ENCODE measurements at places on chromosomes 16 and 17. TPM values are rescaled to one million over a fixed set of nuclear protein-coding genes. Genes with fewer than 3 reads are reported as not detected.

GNG13 gene
- not detected for total RNA-seq

HCRT gene
- not detected for total RNA-seq

GRCh38 chr17:64042700-64043485 is 22.5 kb upstream of the ICAM2 start:
- peaks cover 7% of the 10 kb centered on the region for H3K36me3 ChIP-seq
- no peak overlapping the region for H3K4me3 ChIP-seq
- no peaks in the 10 kb centered on the region for H3K4me1 ChIP-seq
- DNase-seq, result no peak
- H3K27me3 ChIP-seq, result no peaks in the 10 kb centered on the region
- H3K27ac ChIP-seq, result no peak overlapping the region

- peaks cover 12% of the 10 kb centered on the region for H3K4me1 ChIP-seq
- H3K36me3 ChIP-seq, result no peaks in the 10 kb centered on the region
- DNase-seq, result peak; percentile 63
- H3K4me3 ChIP-seq, result no peak overlapping the region
- H3K27me3 ChIP-seq, result no peaks in the 10 kb centered on the region
Observed at GRCh38 chr17:6823011-6823442, 8.5 kb downstream of the TEKT1 start.

- H3K36me3 ChIP-seq, result peaks cover 8% of the 10 kb centered on the region
- H3K4me1 ChIP-seq, result peaks cover 22% of the 10 kb centered on the region
- peak overlapping the region; percentile 99 for H3K27ac ChIP-seq
- no peak overlapping the region for H3K4me3 ChIP-seq
- no peaks in the 10 kb centered on the region for H3K27me3 ChIP-seq
Observed at GRCh38 chr16:74936902-74937560, 47.9 kb downstream of the WDR59 start.

DNA sequence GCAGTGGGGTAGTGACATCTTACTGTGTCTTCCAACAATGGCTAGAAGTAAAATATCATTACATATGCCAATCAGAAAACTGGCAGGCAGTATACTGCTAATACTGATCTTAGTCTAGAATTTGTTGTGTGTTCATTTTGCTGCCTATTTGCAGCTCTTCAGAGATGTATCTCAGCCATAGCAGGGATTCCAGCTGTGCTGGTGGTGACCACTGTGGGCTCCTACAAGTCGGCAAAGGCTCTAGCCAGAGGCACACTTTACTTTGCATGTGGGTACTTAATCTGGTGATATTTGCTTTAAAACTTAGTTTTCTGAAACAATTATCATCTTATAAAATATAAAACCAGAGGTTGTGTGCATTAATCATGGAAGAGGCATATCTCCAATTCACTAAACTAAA is 70.0 kb downstream of the TMC6 start:
- H3K27me3 ChIP-seq, result no peaks in the 10 kb centered on the region
- no peaks in the 10 kb centered on the region for H3K36me3 ChIP-seq
- no peak for DNase-seq
- H3K27ac ChIP-seq, result no peak overlapping the region

ABCA10 gene
- 0.12 TPM for total RNA-seq

KCTD19 gene
- not detected for total RNA-seq

DNA sequence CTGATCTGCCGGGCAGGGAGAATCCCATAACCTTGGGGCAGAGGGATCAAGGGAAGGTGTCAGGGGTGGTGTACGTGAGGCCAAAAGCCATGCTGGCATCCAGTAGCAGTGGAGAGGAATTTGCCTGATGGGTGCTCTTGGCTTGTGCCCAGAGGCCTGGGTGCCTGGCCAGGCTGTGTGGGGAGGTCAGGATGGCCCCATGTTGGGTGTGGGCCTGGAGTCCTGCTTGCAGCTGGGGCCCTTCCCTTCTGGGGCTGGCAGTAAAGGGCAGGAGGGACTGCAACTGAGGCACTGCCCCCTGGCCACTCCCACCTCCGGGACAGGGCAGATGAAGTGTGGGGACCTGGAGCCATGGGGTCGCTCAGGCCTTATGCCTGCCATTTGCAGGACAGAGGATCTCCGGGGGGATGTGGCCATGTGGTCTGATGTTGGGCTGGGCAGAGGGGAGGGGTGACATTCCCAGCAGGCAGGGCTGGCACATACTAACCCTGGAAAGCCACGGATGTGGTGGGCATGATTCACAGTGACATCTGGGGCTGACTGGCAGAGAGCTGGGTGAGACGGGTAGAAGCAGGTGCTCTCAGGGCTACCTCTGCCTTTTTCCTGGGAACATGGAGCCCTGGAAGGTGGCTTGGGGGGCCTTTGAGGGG is 3.5 kb downstream of the FMNL1 start:
- no peaks in the 10 kb centered on the region for H3K27me3 ChIP-seq
- H3K36me3 ChIP-seq, result no peaks in the 10 kb centered on the region

GRCh38 chr16:30184096-30184890 is 891 bp downstream of the CORO1A start:
- H3K36me3 ChIP-seq, result no peaks in the 10 kb centered on the region
- no peak for DNase-seq
- H3K27me3 ChIP-seq, result no peaks in the 10 kb centered on the region
- H3K4me3 ChIP-seq, result peak overlapping the region; percentile 64

DNA sequence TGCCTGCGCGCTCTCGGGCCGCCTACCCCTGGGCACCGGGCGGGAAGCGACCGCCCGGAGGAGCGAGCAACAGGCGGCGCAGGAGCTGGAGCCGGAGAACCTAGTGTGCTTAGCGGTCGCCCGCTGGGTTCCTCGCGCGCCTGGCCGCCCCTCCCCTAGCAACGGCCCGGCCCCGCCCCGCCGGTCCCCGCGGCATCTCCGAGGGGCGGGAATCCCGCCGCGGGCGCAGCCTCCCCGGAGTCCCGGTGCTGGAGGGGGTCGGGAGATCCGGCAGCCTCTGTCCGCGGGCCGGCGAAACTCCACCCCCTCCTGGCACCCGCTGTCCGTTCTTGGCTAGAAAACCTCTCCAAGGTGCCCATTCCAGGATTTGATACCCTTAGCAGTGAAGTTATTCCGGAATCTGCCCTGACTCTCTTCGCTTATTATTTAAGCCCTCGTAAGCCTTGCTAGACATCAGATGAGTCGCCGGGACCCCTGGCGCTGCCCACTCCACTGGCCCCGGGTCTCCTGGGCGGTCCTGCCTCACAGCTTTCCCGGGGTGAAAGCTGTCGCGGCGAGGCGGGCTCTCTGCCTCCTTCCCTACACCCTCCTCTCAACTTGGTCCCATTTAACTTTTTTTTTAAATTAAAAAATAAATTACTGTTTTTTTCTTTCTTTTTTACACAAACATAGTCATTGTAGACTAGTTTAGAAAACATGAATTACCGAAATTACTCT is at the start of gene RPRML:
Gene RPRML, minus strand, starts transcription at position 107 of the 717 bp plus-strand sequence. CDS start 246 bp downstream, outside the sequence.
- peak; percentile 35 for DNase-seq
- no peak within 1 kb of the TSS for H3K27ac ChIP-seq
- peaks cover 18% of the 10 kb centered on the region for H3K4me1 ChIP-seq
- H3K27me3 ChIP-seq, result peaks cover 34% of the 10 kb centered on the region
- H3K4me3 ChIP-seq, result peak within 1 kb of the TSS; percentile 70

HOXB1 gene
- not detected for total RNA-seq

DNA sequence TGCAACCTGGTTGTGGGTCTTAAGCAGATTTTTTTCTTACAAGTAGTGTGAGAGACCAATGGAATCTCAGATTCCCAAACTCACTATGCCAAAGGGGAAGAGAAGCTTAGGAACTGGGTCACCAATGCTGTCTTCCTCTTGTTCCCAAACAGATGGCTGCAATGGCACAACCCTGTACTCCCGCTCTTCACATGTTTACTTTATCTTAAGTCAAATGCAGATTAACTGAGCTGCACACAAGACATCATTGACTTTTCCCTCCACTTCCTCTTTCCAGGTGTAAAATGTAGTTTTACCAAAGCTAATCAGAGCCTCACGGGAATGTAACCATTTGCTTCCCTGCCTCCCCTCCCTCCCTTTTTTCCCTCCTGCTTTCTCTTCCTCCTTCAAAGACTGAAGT is 14.4 kb upstream of the CD300E start:
- no peak for DNase-seq
- no peak overlapping the region for H3K4me3 ChIP-seq
- H3K27me3 ChIP-seq, result peaks cover 92% of the 10 kb centered on the region
- no peaks in the 10 kb centered on the region for H3K36me3 ChIP-seq
- no peaks in the 10 kb centered on the region for H3K4me1 ChIP-seq

DNA sequence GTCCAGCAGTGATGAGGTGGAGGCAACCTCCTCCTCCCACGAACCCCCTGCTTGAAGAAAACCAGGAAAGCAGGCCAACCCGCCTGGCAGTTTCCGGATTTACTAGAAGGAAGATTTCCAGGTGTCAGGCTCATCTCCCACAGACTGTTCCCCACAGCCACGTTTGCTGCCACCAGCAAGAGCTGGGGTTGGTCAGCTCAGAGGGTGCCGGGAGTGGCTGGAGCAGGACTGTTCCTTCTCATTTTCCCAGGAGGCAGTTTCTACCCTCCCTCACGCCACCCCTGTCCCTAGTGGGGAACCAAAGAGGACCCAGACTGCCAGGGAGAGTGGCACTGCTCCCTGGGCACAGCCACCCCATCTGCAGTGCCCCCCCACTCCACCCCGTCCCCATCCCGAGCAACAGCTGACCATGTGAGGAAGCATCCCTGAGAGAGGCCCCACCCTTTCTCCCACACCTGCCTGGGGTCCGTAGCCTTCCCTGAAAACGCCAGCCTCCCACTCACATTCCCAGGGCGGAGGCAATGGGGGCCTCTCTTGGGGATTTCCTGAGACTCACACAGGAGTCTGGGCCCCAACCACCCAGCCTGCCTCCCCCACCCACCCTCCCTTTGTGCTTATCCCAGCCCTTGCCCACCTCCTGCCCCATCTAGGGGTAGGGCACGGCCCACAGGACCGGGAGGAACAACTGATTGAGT is 5.9 kb downstream of the KRT17 start:
- no peaks in the 10 kb centered on the region for H3K27me3 ChIP-seq
- H3K27ac ChIP-seq, result no peak overlapping the region
- H3K4me3 ChIP-seq, result no peak overlapping the region
- no peak for DNase-seq
- H3K36me3 ChIP-seq, result no peaks in the 10 kb centered on the region

KRT39 gene
- total RNA-seq, result not detected

TP53TG3F gene
- not detected for total RNA-seq

DNA sequence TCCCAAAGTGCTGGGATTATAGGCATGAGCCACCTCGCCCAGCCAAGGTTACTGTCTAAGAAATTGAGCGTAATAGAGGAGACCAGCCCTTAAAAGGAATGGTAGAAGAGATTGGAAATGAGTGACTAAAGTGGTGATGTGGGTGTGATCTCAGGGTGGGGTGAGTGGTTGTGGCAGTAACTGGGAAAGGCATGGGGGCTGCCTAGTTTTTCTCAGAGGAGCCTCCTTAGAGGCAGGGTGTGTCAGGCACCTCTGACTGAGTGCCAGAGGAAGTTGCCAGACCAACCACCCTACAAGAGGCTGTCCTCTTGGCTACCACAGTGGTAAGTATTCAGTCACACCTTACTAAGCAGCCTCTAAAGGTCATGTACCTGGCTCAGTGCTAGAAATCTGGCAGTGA is 8.9 kb downstream of the DUS2 start:
- H3K36me3 ChIP-seq, result no peaks in the 10 kb centered on the region
- peak; percentile 36 for DNase-seq
- H3K4me3 ChIP-seq, result no peak overlapping the region
- no peaks in the 10 kb centered on the region for H3K4me1 ChIP-seq
- H3K27ac ChIP-seq, result no peak overlapping the region

TEX14 gene
- total RNA-seq, result 0.29 TPM

NECAB2 gene
- total RNA-seq, result 2.0 TPM

GRCh38 chr16:50567651-50568050 is 19.5 kb downstream of the NKD1 start:
- H3K27me3 ChIP-seq, result peaks cover 24% of the 10 kb centered on the region
- no peak for DNase-seq
- no peak overlapping the region for H3K27ac ChIP-seq
- H3K4me1 ChIP-seq, result no peaks in the 10 kb centered on the region
- H3K4me3 ChIP-seq, result no peak overlapping the region

DNA sequence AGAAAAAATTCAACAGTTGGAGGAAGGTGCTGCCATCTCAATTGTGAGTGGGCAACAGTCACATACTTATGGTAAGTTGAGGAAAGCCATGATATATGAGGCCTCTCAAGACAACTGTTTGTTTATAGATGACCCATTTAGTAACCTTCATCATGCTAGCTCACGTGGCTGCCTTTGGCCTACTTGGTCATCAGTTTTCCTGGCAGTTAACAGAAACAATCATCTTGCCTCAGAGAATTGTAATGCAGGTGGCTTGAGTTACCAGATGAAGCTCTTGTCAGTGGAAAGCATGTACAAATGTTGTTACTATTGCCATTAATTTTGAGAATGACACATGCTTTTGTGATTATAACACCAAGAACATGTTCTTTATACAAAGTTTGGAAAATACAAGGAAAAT is 14.7 kb downstream of the TPPP3 start:
- H3K36me3 ChIP-seq, result no peaks in the 10 kb centered on the region
- H3K4me3 ChIP-seq, result no peak overlapping the region
- DNase-seq, result no peak

GRCh38 chr17:2418572-2418971 is 17.7 kb upstream of the MNT start:
- peaks cover 6% of the 10 kb centered on the region for H3K36me3 ChIP-seq
- no peaks in the 10 kb centered on the region for H3K27me3 ChIP-seq
- DNase-seq, result no peak
- H3K4me3 ChIP-seq, result no peak overlapping the region
- no peaks in the 10 kb centered on the region for H3K4me1 ChIP-seq

GRCh38 chr16:88347656-88348376 is 34.9 kb upstream of the ZNF469 start:
- no peak for DNase-seq
- H3K27ac ChIP-seq, result no peak overlapping the region
- H3K4me3 ChIP-seq, result no peak overlapping the region

GRCh38 chr17:60163108-60163784 is 13.5 kb downstream of the CA4 start:
- H3K4me1 ChIP-seq, result peaks cover 8% of the 10 kb centered on the region
- H3K4me3 ChIP-seq, result no peak overlapping the region
- no peaks in the 10 kb centered on the region for H3K27me3 ChIP-seq
- H3K36me3 ChIP-seq, result no peaks in the 10 kb centered on the region

- H3K27me3 ChIP-seq, result no peaks in the 10 kb centered on the region
- peaks cover 12% of the 10 kb centered on the region for H3K4me1 ChIP-seq
- H3K4me3 ChIP-seq, result no peak overlapping the region
- no peaks in the 10 kb centered on the region for H3K36me3 ChIP-seq
- H3K27ac ChIP-seq, result no peak overlapping the region
- no peak for DNase-seq
Observed at GRCh38 chr16:2190659-2191445, 5.6 kb downstream of the CASKIN1 start.
